GM03348 (cell line): ENCODE measurements at places on chromosomes 4 and X.

- DNase-seq = no peak
Observed at GRCh38 chr4:128978985-128979384, 114.4 kb downstream of the SCLT1 start.

- no peak for DNase-seq
Observed at GRCh38 chr4:133402616-133403015, 253.5 kb downstream of the PCDH10 start.

DNA sequence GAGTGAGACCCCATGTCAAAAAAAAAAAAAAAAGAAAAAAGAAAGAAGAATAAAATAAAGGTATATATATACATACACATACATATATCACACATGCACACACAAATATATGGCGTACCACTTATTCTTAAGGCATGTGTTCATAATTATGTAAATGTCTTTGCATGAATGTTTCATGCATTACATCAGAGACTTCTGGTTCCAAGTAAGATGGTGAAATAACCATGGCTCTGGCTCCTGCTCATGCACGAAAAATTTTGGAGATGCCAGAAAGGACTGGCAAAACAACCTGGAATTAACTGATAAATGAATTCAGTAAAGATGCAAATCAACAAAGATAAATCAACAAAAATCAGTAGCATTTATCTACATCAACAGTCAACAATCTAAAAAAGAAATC is 19.7 kb upstream of the FHIP1A start:
- peak; percentile 63 for DNase-seq

DNA sequence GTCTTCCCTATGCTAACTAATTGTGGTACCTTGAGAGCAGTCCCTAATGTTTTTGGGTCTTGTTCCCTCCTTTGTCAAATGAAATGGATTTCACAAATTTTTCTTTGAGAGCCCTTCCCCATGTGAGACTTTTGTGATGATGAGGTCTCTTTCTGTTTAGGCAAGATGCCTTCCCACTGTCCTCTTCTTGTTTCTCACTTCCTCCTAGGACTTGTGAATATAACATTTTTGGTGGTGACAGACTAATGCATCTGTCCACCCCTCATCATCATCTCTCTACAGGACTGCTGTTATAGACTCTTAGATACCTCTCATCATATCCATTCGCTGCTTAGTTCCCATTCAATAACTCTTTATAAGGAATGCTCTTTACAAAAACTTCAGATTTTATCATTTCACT is 8.7 kb upstream of the ANK2 start:
- no peak for DNase-seq

DNA sequence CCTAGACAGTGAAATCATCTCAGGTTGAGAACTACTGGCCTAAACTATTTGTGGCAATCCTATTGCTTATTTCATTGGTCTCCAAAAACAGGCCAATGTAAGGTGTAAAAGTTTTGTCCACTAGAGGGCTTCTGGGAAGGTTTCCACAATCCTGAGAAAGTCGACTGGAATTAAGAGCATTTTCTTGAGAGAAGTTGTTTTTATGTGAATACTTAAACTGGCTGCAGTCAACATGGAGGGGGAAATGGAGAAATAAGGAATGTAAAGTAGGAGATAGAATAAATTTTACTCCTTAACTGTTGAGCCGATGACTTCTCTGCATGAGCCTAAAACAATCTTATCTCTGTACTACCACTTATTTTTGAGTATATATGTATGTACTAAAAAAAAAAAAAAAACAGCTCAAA is 11.0 kb upstream of the EIF4E start:
- peak; percentile 71 for DNase-seq

GRCh38 chr4:98864560-98864959 is 64.4 kb downstream of the EIF4E start:
- no peak for DNase-seq

GRCh38 chrX:40097504-40098263 is at the start of gene BCOR:
TSS of gene BCOR (minus strand) at chrX:40097958. CDS start at chrX:40077929, 20,029 bp downstream.
- peak; percentile 82 for DNase-seq

- DNase-seq = no peak
Observed at GRCh38 chrX:133789829-133790228, 195.6 kb downstream of the GPC3 start.
